ENCODE measurements at places on chromosomes 5 and 9. TPM values are rescaled to one million over a fixed set of nuclear protein-coding genes. Genes with fewer than 3 reads are reported as not detected.
A peak's percentile ranks its signal among the peaks of the same experiment; 100 is the strongest.

DNA sequence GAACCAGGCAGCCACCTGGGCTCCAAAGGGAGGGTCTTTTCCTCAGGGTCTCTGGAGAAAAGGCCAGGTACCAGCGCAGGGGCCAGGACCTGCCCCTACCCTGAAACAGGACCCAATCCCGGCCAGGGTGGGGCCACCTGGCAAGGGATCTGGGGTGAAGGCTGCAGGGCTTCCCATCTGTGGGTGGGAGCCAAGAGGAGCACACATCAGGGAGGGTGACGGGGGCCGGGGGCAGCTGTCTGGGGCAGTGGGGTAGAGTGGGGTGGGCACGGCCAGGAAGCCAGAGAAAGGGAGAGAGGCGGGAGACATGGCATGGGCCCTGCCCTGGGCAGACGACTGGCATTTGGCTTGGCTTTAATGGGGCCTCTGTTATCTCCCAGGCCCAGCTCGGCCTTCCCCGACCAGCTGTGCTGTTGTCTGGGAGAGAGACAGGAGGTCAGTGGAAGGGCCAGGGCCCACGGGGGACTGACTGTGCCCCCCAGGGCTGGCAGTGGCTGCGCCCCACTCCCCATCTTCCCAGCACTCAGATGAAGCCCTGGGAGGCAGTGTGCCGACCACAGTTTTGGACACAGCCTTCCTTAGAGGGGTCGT lies 57.2 kb upstream of the RNF130 start:
- no peak for DNase-seq

- peak; percentile 17 for DNase-seq
These were observed 17.4 kb downstream of the MYMK start for GRCh38 chr9:133507246-133507965.

DNA sequence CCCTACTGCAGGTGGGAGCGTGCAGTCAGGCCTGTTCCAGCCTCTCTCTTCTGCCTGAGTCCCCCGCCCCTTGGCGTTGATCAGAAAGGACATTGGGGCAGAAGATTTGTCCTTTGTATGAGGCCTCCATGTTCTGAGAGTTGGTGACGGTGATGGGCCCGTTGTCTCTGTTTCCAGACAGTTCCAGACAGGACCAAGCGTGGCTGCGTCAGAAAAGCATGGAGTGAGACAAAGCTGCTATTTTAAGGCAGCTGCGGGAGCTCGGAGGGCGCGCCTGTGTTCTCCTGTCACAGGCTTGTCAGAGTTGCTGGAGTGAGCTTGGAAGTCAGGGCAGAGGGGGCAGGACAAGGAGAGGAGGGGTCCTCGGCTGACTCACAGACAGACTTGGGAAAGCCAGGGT lies 32.1 kb upstream of the SH3PXD2B start:
- DNase-seq, result no peak

DNA sequence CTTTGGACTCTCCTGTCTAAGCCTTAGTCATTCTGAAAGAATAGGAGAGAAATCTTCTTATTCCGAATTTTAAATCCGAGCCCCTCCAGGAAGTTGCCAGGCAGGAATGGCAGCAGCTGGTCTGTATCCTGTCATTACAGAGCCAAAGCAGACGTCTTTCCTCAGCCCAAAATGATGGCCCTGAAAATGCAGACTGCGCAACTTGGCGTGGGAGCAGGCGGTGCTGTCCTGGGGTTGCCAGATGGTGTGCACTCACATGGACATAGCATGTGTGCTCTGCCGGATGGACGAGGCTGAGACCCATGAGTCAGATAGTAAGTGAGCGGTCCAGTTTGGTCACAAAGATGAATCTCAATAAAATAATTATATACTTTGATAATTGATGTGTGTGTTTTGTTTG lies 410.4 kb downstream of the KCTD16 start:
- no peak for DNase-seq

BHMT2 gene
- 21.5 TPM for total RNA-seq

SFXN1 gene
- 39.2 TPM for total RNA-seq

DNA sequence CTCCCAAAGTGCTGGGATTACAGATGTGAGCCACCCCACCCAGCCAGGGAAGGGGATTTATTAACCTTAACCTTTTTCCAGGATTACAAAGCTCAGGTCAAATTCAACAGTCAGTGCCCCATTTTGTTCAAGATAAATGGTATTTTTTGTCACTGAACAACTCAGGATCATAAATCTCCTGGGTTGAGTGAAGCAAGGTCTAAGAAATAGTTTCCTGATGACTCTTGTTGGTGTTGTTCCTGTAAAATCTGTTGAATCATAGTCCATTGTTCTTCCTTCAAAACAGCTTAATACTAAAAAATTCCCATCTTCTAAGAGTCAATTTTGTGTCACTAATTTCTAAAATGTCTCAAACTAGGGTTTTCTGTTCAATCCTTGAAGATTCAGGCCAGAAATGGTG lies 33.9 kb upstream of the JMY start:
- no peak for DNase-seq

LHX3 gene
- not detected for total RNA-seq

GRCh38 chr9:109317311-109317978 lies 3.4 kb downstream of the EPB41L4B start:
- no peak for DNase-seq

- no peak for DNase-seq
These were observed 64.4 kb upstream of the CACNA1B start for GRCh38 chr9:137813167-137813566.

DNA sequence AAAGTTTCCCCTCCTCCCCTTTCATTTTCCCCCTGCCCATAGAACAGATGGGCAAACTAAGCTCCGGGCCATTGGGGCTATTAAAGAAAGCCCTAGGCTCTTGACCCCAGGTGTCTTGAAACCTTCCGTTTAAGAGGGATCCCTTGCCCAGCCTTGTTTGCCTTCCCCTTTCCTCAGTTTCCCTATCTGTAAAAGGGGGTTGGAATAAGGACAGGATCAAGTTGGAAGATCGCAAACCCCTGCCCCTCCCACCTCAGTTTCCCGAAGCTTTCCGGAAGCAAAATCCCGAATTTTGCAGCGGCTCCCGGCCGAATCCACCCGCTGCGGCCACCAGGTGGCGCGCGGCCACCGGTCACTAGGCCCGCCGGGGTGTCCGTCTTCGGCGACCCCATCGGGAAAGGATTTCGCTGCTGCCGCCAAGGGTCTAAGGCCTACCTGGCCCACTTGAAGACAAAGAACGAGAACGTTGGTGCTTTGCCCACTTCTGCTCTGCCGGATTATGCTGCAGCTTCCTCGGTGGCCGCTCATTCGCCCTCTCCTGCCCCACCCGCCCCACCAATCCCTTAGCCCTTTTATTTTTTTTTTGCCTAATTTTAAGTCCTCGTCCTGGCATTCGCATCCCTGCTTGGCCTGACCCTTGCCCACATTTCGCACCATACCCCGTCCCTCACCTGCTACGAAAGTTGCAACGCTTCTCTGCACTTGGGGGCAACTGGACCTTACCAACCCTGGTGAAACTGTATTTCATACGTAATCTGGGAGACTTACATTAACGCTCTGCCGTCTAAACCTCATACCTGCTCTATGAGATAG lies 962 bp upstream of the NR6A1 start:
- DNase-seq, result peak; percentile 72

DNA sequence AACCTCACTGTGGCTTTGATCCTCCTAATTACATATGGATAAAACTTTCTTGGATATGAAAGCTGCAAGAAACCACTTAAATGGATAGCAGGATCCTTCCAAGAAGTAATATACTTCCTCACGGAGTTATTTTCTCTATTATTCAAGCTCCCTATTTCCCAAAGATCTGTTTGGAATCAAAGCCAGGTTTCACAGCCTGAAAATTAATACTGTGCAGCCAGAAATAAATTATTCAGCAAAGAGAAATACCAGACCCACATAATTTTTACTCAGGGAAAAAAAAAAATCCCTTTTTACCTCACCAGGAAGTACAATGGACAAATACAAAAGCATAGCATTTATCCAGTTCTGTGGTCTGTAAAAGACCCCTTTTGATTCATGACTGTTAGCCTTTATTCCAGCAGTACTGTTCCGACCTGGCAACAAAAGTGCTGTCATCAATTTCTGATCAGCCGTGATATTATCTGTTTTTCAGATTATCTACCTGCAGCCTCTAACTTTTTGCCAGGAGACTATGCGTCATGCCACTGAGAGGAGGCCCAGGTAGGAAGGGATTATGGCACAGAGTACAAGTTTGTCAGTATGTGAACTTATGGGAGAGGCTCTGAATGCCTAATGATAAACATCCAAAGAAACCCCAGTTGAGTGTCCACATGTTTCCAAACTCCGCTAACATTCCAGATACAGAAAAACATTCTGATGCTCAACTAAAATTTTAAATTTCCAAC lies 57.0 kb downstream of the FBN2 start:
- no peak for DNase-seq

GRCh38 chr9:131038256-131039128 lies 29.5 kb downstream of the LAMC3 start:
- DNase-seq, result no peak

DNA sequence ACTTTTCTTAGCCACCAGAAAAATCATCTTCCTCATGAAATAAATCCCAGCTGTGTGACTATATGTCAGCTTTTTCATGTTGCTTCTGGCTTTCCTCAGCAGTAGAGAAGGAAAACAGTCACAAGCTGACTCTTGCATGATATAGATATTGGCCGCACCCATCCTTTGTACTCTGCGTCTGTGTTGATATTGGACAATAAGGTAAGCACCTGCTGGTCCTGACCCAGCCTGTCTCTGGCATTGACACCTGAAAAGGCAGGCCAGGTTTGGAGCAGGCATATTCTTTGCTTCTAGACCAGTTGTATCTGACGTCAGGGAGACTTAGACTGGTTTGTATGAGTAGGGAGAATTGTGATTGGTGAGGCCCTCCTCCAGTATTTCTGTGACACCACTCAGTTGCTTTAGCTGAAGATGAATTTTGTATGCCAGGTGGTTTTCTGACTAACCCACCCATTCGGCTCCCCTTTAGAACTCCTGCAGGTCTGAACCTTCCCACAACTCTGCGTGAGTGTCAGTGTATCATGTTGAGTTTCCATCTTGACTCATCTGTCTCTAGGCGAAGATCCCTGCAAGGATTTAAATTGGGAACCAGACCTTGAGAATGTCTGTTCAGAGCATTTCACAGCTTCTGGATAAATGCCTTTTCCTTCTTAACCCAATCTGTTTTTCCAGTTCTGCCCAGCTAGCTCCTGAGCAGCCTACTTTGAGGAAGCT lies 151.2 kb upstream of the RUSC2 start:
- DNase-seq, result no peak

DNA sequence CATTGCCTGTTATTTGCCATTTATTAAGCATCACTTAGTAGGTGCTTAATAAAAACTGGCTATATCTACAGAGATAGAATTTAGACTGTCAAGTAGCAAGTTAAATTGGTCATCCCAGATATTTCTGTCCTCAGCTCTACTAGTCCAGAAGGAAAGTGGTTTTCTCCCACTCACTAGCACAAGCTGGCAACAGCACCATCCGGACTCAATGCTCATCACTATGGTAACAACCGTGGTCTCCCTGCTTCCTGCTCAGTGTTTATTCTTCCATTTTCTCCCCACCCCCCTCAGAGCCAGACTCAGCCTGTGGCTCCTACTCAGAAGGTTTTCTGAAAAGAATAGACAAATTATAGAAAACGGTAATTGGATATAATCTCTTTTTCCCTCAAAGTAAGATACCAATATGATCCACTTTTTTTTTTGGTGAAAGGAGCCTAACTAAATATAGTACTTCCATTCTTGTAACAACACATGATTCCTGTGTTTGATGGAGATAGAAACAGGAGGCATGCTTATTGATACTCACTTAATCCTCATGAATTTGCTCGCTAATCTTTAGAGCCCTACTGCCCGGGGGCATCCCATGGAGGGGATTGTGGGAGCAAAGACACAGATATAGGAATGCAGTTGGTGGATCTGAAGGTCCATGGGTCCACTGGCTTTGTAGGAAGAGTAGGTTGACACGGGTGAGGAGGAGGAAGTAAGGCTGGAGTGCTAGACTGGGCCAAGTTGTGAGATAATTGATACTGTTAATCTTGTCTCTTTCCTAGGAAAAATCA lies 191.4 kb downstream of the MAN2A1 start:
- DNase-seq, result no peak

DNA sequence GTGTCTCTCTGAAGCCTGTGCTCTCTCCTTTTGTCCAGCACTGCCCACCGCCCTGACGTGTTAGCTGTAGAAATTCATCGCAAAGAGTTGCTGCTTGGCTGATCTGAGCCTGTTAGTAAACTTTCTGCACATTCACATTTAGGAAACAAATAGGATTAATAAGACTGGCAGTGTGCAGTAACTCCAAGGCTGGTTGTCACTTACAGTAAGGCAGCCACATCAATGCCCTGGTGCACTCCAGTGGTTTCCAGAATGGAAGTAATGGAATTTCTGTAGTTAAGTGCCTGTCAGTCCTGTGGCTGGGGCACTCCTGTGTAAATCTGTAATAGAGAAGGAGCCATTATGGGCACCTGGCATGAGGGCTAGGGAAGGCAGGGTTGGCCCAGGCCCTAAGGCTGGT lies 70.6 kb downstream of the DOCK2 start:
- DNase-seq, result no peak

ZNF454 gene
- 2.0 TPM for total RNA-seq

CCDC171 gene
- total RNA-seq, result 1.8 TPM

SPOCK1 gene
- total RNA-seq, result 213 TPM

SPATA31A3 gene
- not detected for total RNA-seq

DNA sequence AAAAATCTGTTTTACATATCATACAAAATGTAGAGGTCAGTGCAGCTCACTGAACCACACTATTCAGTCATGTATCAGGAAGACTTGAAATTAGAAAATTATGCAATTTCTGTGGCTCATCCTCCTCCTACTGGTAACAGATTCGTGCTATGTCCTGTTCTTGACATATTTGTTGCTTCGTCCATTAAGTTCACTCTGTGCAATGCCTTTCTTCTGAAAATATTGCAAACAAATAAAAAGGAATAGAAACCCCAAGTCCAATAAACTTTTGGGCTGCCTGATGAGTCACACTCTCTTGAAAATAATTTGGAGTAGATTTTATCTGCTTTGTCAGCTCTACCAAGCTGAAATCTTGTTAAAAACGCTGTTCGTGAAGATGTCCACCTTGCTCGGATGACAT lies 391.2 kb downstream of the RAB3C start:
- DNase-seq, result no peak

SCGB3A1 gene
- total RNA-seq, result not detected

VAV2 gene
- total RNA-seq, result 8.3 TPM

GRCh38 chr9:14453286-14453685 lies 139.3 kb upstream of the NFIB start:
- no peak for DNase-seq

DNA sequence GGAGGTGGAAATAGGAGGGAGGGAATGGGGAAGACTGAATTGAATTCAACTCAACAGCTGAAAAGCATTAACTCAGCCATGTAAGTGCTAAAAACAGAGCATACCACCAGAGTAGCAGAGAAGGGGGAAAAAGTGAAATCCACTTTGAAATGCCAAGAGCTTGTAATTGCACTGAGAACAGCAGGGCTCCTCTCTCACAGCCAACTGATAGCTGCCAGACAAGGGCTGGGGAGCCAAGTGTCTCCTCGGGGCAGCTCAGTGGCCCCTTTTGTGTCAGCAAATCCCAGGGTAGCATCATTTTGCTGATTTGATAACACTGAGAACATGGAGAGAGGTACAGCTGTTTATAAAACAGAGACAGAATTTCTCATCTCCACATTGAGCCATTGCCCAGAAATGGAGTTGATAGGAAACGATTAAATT lies 182.5 kb downstream of the FRMD3 start:
- DNase-seq, result peak; percentile 52

GRCh38 chr5:67173959-67174358 lies 22.6 kb downstream of the CD180 start:
- DNase-seq, result no peak
